ENCODE measurements at places on chromosomes 1 and 21.

DNA sequence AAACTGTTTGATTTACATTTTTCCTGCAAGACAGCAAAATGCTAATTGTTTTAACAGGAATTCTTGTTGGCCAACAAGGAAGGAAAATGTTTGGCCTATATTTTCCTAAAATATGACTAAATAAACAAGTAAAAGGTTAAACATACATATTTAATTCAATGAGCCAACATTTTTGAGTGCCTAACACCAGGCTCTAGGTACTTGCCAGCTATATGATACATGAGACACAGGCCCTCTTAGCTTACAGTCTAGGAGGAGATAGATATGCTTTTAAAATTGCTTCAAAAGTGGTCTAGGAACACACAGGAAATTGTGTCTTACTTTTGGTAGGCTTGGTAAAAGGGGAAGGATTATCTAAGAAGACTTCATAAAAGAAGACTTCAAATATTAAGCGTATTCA is 50.9 kb downstream of the PIGK start:
- DNase-seq = no peak

DNA sequence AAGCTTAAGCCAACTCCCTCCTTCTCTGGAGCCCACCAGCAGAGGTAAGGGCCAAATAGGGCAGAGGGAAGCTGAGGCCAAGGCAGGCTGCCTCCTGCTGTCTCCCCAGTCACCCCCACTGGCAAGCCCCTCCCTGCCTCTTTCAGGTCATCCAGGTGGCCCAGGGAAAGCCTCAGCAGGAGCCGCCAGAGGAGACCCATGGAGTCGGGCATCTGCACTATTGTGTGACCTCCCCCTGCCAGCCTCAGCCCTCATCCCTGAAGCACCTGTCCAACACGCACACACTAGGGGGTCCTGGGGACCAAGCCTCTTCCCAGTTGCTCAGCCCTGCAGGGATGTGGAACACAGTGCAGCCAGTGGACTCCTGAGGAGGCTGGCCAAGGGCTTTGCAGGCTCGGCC is 5.3 kb upstream of the NAXE start:
- DNase-seq = no peak

- DNase-seq = no peak
Observed at GRCh38 chr1:185419718-185420117, 102.7 kb upstream of the IVNS1ABP start.

DNA sequence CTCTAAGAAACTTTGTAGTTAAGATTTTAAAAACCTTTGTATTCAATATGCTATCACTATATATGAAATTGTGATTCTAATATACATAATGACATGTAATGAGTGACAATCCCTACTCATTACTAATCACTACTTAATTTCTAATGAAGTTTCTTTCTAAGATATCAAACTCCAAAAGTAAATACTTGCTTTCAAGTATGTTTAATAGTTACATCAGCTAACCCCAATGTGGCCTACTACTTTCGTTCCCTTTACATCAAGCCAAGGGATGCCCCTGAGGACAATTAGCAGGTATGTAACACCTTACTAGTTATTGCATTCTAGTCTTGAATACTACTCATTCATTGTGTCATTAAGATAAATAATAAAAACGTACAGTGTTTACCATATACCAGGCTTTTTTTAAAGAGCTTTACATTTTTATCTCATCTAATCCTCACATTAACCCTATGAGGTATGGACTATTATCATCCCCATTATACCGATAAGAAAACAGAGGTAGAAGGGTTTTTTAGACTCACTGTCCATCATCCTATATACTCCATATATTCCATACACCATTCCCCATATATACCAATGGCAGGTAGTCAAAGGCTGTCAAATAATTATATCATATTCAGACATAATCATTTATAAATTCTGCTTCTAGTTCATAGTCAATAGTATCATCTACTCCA is 4.2 kb downstream of the PPP1R15B start:
- no peak for DNase-seq

GRCh38 chr1:100875228-100875627 is 19.4 kb downstream of the EXTL2 start:
- DNase-seq = no peak

- no peak for DNase-seq
Observed at GRCh38 chr1:76928522-76928921, 61.2 kb downstream of the ST6GALNAC5 start.

GRCh38 chr1:239954836-239955235 is 136.8 kb upstream of the FMN2 start:
- DNase-seq = no peak

GRCh38 chr1:175511496-175511895 is 231.9 kb downstream of the TNR start:
- no peak for DNase-seq

DNA sequence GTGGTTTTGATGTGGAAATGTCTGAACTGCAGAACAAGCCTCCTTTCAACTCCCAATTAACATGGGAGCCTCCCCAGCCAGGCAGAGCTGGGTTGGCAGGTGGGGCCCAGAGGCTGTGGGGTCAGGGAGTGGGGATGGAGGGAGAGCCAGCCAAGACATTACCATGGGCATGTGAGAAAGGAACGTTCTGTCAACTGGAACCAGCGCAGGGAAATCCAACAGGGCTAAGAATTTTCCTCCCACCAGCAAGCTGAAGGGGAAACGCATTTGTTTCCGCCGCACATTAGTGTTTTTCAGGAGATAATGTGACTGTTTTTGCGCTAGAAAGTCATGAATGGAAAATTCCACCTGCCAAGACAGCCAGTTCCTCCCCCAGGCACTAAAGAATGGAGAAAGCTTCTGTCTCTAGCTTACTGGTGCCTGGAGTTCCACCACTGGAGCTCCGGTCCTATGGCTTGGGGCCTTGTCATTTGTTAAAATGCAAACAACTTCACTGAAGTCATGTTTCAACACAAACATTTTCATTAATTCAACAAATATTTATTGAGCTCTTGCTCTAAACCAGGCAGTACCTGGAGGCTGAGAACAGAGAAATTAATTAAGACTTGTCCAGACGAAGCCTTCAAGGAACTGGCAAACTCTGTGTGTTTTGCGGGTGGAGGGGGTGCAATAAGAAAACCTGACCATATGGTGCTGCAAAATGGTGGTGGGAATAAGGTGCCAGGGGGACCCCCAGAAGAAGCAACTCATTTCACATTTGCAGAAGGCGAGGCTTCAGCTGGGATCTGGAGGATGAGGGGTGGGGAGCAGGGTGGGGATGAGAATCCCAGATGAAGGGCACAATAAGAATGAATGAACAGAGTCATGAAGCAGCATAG is 305.1 kb downstream of the MATN1 start:
- DNase-seq = no peak

DNA sequence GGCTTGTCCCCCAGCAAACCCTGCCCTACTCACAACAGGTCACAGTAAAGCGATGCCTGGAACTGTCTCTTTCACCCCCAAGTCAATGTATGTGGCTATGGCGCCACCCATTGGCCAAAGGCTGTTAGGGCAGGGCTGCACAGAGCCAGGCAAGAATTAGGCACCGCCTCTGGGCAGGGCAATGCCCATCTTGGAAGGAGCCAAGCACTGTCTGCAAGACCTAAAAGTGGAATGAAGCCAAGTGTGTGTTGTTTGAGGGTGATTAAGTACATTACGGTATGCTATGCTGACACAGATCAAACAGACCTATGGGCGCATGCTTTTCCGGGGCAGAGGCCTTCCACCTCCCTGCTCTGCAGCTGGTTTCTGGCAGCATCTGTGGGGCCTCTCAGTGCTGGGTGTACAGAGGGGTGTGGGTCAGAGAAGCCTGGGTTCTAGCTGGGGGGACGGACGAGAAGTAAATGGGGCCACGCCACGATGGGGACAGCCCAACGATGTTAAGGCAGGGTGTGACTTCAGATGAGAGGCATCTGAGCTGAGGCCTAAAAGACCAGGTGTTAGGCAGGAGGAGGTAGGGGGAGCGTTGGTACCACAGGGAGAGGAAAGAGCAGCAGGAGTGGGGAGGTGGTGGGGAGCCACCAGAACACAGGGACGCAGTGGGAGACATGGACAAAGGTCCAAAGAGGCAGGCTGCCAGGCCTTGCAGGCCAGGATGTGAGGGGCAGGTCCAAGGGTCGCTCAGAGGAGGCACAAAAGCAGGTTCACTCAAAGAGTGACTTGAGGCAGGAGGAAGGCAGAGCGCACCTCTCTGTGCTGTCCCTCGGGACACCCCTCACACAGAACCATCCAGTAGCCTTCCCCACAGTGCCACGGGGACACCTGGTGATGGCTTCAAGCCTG is 49.8 kb downstream of the ACOT7 start:
- peak; percentile 70 for DNase-seq

DNA sequence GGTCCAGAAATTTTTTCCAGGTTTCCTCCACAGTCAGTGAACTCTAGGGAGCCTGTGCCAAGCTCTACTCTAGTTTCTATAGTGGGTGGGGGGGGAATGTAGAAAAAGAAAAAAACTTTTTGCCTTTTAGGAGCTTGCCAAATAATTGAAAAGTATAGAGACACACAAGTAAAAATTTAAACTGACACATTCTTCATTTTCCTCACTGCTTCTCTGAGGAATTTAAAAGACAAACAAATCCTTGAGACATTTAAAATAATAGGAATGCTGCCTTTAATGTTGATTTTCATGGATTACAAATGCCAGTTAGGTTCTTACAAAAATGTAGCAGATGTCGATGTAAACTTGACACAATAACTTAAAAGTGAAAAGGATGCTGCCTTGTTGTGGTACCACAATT is 241.9 kb downstream of the DNM3 start:
- peak; percentile 9 for DNase-seq

DNA sequence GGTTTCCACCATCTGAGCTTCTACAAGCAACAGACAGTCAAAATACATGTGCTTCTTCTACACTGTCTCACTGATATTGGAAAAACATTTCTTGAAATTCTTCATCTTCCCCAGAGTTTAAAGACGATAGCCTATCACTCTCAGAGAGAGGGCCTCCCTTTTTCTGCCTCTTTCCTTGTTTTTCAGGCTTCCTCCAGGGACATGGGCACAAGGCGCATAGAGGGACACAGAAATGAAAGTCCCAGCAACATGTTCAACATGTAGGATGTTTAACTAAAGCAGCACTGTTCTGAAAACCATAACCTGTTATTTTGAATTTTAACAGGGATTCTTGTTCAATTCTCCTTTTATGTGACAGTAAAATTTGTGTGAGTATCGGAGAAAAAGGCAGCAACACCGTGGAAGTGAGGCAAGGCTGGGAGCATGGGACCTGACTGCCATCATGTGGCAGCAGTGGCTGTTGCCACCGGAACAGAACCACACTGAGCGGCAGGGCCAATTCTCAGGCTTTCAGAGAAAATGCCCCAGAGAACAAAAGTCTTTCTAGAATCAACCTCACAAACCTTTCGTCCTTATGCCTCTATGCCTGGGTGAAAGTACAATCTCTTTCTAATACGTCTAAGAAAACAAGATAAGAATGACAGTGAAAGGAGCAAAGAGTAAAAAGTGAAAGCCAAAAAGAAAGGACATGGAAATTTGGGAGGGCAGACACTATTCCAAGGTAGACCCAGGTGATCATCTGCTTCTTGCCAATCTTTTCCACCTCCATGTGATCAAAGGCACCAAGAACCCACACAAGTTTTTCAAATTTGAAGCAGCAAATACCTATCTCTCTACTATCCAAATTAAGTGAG is 54.5 kb downstream of the PCNX2 start:
- peak; percentile 45 for DNase-seq

DNA sequence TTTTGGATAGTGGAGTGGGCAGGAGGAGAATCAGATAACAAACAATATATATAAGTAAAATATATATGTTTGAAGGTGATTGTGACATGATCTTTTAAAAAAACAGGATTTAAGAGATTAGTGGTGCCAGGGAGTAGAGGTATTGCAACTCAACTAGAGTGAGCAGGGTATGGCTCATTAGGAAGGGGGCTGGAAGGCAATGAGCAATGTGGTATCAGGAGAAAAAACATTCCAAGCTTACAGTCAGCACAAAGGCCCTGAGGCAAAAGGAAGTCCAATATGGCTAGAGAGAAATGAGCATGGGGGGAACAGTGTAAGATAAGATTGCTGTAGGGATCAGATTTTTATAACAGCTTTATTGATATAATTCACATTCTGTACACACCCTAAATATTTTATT is 5.3 kb upstream of the GADD45A start:
- DNase-seq = no peak

GRCh38 chr1:199545780-199546179 is 481.7 kb upstream of the NR5A2 start:
- DNase-seq = no peak

DNA sequence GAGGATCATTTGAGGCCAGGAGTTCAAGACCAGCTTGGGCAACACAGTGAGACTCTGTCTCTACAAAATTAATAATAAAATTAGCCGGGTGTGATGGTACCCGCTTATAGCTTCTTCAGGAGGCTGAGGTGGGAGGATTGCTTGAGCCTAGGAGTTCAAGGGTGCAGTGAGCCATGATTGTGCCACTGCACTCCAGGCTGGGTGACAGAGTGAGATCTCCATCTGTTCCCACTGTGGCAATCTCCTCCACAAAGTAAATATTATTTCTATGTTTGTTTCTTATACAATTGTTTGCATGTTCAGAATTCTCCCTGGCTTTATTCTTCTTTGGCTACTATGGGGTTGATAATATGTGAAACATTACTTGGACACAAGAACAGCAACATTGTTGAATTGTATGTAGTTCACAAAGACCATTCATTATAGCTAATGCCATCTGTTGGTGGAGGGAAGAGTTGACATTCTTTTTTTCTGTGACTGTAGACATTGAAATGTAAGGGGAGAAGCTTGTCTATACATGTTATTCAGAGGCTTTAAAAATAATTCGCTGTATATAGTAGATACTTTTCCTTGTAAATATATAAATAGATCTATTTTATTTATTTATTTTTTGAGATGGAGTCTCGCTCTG is 47.8 kb upstream of the SRSF10 start:
- DNase-seq = peak; percentile 61

DNA sequence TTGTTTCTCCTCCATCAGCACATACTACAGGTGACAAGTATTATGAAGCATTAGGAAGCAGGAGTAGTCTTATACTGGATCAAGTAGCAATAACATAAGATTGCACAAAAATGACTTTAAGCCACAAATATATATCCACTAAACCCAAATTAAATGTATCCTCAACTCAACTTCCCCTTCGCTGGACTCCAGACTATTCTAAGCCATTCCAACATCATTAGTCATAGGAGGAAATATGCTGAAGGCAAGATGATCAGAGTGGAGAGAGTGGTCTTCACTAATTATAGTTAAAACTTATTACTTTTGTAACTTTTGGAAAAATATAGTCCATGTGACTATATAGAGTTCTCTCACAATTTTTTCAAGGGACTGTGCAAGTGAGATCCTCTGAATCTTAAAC is 390.7 kb upstream of the ZP4 start:
- DNase-seq = peak; percentile 49

GRCh38 chr1:234656070-234656895 is 46.3 kb upstream of the IRF2BP2 start:
- DNase-seq = peak; percentile 49

GRCh38 chr1:165501330-165501969 is 42.4 kb upstream of the LRRC52 start:
- no peak for DNase-seq

All from fibroblast of skin of abdomen (primary cell).